Mucosa of gallbladder (tissue), 1 donor: ENCODE measurements at places on chromosomes 2 and 18. TPM values are rescaled to one million over a fixed set of nuclear protein-coding genes. Genes with fewer than 3 reads are reported as not detected.

FOXD4L1 gene
- 0.17 TPM for total RNA-seq

DNA sequence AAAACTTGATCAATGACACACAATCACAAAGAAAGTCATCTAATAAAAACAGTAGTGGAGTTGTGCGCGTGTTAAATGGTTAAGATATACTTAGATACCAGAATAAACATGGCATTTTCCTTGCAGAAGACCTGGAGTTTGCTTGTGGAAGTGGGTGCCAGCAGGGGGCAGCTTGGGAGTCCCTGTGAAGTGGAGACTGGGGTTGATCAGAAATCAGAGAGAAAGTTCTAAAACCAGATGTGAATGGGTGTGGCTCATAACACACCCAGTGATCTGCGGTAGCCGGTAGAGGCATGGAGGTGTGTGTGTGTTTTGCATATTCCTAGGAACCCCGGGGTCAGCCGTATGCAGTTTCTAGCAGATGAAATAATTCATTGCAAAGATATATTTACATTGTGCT, 300.1 kb upstream of the TRIB2 start:
- peak; percentile 21 for DNase-seq

DNA sequence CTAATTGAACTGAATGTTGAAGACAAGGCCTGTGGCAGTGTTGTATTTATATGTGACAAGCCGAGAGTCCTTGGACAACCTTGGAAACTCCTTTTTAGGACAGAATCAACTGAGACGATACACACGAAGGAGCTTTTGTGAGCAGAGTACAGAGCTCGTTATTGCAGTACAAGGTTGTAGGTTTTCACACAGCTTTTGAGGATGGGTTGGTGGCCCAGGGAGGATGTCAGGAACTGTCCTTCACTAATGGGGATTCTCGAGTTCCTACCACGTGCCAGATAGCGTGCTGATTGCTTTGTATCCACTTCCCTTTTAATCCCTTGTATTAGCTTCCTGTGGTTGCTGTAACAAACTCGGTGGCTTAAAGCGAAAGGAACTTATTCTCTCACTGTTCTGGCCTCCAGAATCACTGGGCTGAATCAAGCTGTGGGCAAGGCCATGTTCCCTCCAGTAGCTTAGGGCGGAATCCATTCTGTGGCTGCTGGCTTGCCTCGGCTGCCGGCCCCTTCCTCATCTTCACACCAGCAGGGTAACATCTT, 20.2 kb downstream of the INPP4A start:
- no peak for DNase-seq

DNA sequence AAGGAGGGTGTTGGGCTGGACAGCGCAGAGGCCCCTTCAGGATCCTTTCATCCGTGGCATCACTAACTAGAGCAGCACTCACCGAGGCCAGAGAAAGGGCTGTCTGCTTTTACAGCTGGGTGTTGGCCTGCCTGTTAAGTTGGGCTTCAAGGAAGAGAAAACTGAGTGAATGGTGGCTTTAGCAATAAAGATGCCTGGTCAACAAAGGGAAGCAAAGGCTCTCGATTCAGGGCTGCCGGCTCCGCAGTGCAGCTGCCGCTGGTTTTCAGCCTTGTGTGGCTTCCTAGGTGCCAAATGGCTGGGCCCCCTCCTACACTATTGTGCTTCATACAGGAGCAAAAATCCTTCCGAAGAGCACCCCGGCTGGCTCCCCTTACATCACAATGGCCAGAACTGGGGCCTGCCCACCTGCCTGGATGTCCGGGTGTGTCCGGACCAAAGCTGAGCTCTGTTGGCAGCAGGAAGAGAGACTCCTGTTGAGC, 61.0 kb upstream of the GPR45 start:
- DNase-seq: no peak

DNA sequence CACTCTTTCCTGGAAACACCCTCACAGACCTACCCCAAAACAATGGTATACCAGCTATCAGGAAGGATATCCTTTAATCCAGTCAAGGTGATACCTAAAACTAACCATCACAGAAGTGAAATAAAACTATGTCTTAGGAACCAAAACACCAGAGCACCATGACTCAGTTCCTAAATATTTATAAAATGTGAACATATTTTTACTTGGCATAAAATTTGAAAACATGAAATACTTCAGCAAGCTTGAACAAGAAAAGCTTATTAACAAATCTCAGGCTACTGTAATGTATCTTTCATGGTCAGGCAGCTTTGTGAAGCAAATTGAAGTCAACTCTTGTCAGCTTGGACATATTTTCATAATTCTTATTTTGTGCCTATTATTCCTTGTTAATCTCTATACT, 440.8 kb upstream of the CDH20 start:
- DNase-seq: no peak

- DNase-seq: no peak
These were observed 7.9 kb downstream of the PKP4 start for GRCh38 chr2:158464426-158465281.

- no peak for DNase-seq
These were observed 173.1 kb upstream of the STON1 start for GRCh38 chr2:48356701-48357325.

FAM110C gene
- 41.8 TPM for total RNA-seq

CCDC74B gene
- 3.4 TPM for total RNA-seq
